Substantia nigra (tissue), 51 donors: ENCODE measurements at places on chromosomes 13 and 19.

DNA sequence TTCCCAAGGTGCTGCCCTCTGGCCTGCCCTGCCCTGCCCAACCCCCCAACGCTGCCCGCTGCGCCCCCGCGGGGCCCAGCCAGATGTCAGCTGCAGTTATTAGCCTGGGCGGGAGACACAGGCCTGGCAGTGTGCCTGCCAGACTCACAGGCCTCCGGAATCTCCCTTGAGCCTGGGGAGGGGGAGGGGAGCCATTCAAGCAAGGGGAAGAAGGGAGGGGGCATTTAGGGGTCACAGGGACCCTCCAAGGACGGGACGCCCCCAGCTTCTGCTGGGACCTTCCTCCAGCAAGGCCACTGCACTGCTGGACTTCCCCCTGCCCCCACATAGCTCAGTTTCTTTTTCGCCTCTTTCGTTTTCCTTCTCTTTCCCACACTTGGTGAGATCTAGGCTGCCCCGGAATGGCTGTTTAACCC is 2.6 kb upstream of the JUNB start:
- DNase-seq = peak; percentile 35

GRCh38 chr19:13794398-13794756 is 866 bp upstream of the ZSWIM4 start:
- DNase-seq = peak; percentile 12

DNA sequence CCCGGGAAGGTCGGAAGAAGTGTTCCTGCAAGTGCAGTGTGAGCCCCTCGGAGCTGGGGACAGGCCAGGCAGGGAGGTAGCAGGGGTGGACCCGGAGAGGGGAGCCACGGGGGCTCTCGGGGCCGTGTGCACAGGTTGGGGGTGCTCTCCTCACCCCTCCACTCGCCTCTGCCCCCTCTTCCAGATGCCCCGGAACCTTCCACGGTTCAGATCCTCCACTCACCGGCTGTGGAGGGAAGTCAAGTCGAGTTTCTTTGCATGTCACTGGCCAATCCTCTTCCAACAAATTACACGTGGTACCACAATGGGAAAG is 9.0 kb downstream of the CD22 start:
- no peak for DNase-seq

DNA sequence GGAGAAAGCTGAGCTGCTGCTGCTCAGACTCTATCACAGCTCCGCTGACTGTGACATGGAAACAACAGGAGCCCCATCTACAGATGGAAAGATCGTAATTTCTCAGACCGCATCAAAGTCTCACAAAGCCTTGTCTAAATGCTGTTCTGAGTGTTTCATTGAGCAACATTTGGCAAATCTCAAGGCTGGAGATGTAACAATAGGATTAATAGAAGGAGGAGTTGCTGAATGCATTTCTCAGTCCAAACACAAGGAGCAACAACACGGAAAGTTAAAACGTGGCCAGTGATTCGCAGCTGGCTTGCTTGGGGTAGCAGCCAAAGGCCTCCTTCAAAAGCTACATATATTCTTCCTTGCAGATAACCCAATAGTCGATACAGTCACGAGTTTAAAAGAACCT is 55.7 kb downstream of the MRPL57 start:
- DNase-seq = no peak

DNA sequence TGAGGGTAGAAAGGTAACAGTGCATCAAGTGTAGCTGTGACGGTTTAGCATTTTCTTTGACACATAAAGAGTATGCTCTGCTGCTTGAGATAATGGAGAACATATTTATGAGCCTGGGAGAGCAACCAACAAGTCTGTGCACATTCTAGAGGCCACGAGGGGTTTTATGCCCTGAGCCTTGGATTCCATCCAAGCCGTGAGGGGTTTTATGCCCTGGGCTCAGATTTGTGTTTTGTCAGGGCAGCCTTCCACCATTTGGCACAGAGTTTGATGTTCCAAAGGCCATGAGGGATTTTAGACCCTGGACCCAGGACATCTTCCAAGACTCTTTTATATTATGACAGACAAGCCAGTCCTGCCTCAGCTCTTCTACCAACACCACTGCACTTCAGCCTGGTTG is 106.4 kb downstream of the ZNF486 start:
- DNase-seq = no peak

- DNase-seq = no peak
Measured at GRCh38 chr13:72384879-72385278, 342.6 kb downstream of the MZT1 start.

DNA sequence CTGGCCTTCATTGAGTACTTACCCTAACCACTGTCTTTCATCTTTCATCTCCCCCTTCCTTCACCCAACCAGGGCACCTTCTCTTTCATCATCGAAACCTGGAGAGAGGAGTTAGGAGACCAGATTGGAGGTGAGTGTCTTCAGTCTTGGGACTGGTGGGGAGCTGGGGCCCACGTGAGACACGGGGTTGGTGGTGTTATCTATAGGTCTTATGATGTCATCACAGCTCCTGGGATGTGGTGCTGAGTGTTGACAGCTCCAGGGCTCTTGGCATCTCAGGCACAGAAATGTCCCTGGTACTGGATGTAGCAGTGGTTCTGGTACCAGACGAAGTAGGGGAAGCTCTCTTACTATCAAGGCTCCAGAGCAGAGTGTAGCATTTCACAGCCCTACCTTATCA is 1.8 kb downstream of the DLL3 start:
- no peak for DNase-seq

- DNase-seq = no peak
Measured at GRCh38 chr13:77702366-77702765, 4.9 kb downstream of the SLAIN1 start.

- no peak for DNase-seq
Measured at GRCh38 chr13:113769106-113769505, 10.1 kb downstream of the TMEM255B start.

- DNase-seq = no peak
Measured at GRCh38 chr13:53064731-53065130, 36.1 kb downstream of the OLFM4 start.

DNA sequence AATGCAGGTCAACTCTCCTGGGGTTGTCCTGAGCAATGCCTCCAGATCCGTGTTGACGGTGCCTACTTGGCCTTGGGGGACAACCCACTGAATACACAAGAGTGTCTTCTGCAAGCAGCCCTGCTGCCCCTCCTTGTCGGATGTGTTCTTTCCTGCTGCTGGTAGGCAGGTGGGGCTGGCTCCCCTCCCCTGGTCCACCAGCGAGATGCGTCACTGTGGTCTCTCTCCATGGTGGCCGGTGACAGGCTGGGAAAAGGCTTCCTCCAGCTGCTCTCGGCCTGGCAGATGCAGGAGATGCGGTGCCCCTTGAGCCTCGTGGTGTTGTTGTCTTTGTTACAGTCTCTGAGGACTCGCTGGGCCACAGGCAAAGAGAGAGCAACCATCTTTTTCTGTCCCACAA is 84.9 kb downstream of the RGCC start:
- DNase-seq = no peak

- no peak for DNase-seq
Measured at GRCh38 chr13:46544811-46545210, 8.2 kb upstream of the LRCH1 start.

DNA sequence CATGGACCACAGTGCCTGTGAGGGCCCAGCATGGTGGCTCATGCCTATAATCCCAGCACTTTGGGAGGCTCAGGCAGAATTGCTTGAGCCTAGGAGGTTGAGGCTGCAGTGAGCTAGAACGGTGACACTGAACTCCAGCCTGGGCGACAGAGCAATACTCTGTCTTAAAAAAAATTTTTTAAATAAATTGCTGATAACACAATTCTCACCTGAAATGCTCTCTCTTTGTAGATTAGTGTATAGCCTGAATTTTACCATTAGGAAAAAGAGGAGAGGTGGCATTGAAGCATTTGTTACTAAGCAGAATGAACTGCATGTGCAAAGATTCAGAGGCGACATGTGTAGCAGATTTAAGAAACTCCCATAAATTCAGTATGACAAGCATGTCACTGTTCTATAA is 29.1 kb upstream of the MAP3K10 start:
- DNase-seq = no peak

GRCh38 chr13:112818698-112819045 is 128.8 kb downstream of the ATP11A start:
- no peak for DNase-seq

GRCh38 chr19:38809592-38810252 is 3.0 kb downstream of the LGALS4 start:
- DNase-seq = no peak
